Thymus (tissue), 14 donors: ENCODE measurements at places on chromosomes 3 and 15. TPM values are rescaled to one million over a fixed set of nuclear protein-coding genes. Genes with fewer than 3 reads are reported as not detected.

DNA sequence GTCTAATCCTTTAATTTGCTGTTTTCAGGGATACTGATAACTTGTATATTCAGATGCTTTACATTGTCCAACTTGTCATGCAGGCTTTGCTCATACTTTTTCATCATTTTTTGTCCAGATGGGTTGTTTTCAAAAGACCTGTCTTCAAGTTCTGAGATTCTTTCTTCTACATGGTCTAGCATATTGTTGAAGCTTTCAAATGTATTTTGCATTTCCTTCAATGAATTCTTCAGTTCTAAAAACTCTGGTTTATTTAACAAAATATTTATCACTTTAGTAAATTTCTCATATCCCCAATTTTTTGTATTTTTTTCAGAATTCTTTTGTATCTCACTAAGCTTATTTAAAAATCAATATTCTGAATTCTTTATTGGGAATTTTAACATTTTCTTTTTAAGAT, 388.3 kb upstream of the IL12A start:
- DNase-seq = no peak

DNA sequence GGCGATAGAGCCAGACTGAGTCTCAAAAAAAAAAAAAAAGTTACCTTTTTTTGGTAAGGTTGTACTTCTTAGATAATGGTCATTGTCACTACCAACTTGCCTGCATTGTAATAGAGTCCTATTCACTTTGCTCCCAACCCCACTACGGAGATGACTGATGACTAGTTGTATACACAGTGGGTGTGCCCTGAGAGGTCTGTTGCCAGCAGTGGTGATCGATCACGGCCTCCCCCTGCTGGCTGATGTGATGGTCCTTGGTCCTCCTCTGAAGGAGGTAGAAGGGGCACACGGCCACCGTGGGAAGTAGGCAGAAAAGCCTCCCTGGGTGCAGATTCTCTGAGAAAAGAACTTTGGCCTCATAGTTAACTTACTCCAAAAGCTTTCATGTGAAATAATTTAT, 10.7 kb downstream of the GCNT3 start:
- no peak for DNase-seq

DNA sequence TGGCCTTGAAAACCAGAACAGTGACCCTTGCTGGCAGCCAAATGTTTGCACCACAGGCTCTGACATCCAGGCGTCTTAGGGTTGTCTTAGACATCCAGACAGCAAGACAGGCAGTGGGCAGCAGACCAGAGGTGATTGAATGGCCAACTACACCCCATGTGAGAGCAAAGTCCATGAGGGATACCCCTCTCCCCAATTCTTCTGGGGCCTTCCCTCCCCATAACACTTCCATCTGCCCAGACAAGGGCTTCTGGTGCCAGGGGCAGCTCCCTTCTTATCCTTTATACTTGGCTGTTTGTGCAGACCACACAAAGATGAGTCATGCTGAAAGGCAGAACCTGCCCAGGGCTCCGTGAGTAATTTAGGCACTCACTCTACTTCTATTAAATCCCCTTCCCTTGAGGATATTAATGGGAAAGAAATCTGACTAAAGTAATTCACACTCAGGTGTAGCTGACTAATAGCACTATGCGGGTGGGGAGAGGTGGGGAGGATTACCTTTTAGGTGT, 257.9 kb downstream of the UACA start:
- no peak for DNase-seq

- peak; percentile 65 for DNase-seq
These were observed 1.3 kb downstream of the DNAH1 start for GRCh38 chr3:52317208-52318000.

DNA sequence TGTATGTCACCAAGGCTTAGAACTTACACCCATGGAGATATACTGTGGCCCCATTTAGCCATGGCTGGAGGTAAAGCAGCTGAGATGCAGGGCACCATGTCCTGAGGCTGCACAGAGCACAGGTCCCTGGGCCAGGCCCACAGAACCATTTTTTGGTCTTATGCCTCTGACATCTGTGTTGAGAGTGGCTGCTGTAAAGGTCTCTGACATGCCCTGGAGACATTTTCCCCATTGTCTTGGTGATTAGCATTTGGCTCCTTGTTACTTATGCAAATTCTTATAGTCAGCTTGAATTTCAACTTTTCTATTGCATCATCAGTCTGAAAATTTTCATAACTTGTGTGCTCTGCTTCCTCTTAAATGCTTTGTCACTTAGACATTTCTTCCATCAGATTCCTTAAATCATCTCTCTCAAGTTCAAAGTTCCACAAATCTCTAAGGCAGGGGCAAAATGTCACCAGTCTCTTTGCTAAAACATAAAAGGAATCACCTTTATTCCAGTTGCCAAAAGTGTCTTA, 701.3 kb downstream of the EPHA3 start:
- DNase-seq = no peak

DNA sequence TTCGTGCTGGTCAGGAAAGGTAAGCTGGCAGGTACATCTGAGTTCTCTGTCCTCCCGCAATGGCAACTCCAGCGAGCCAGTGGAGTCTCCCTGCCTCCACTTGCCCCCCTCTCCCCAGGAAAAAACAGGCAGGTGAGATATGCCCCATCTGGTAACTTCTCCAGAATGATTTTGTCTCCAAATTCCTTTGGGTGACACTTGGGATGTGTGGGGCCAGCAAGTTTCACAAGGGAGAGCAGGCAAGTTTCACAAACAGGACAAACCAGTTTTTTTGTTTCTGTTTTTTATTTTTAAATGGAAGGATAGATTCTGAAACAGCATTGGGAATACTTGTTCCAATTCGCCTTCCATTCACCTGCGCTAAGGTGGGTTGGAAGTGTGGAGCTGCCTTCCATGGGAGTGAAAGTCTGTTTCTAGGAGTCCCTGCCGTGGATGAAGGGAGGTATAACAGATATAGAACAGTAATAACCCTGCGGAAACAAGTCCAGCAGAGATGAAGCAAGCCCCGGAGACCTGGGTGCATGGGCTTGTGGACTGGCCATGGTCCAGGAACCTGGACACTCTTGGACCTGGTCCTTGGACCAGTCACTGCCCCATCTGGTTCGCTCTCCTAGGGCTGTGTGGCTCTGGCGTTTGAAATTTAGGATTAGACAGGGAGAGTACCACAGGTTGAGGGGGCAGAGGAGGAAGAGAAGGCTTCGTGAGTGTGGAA, 22.9 kb upstream of the KIF23 start:
- no peak for DNase-seq

DNA sequence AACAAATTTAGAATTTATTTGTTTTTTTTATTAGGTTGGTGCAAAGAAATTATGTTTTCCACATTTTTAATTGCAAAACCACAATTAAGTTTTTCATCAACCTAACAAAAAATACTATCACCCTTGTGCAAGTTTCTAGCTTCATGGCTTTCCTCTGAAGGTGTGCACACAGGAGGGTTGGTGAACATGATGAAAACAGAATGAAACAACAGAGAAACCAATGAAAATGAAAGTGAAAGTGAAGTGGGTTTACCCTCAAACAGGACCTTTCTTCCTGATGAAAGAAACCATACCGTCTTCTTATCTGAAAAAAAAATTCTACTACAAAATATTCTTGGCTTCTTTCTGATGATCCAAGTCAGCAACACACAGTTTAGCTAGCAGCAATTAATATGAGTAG, 71.9 kb upstream of the FEZF2 start:
- DNase-seq = peak; percentile 7

- no peak for DNase-seq
These were observed 136.9 kb downstream of the NUP210 start for GRCh38 chr3:13282986-13283876.

GRCh38 chr3:15300323-15301078, 31.9 kb downstream of the SH3BP5 start:
- no peak for DNase-seq

GRCh38 chr15:28985691-28986090, 99.9 kb downstream of the APBA2 start:
- no peak for DNase-seq

DNA sequence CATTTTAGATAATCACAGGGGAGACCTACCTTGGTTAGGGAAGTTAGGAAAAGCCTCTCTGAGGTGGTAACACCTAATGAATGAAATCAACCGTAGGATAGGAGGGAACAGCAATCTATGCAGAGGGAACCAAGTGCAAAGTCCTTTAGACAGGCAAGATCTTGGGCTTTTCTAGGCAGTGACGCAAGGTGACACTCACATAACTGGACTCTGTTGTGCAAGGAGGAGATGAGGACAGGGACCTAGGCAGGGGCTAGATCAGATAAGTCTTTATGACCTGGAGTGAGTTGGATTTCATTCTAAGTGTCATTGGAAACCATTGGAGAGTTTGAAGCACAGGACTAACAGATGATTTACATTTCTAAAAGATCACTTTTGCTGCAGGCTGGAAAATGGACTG, 4.6 kb upstream of the LMOD3 start:
- no peak for DNase-seq

GRCh38 chr3:85796140-85796539, 837.4 kb downstream of the CADM2 start:
- DNase-seq = no peak

DNA sequence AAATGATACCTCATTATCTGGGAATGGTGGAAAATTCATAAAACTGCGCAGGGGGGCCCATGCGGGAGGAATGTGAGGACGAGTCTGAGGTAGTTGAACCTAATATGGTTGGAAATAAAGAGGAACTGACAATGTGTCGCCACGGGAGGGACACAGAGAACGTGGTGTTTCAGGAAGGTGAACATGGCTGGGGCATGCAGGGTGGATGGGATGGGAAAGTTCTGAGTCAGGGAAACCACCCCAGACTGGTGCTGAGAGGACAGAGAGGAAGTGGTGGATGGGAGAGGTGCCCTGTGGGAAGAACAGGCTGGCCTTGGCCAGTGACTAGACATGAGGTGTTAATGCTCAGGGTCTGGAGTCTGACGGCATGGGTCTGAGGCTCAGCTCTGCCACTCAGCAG, 137.1 kb upstream of the WNT5A start:
- DNase-seq = no peak

- no peak for DNase-seq
These were observed 8.4 kb downstream of the SKIC8 start for GRCh38 chr15:78291052-78291451.

DNA sequence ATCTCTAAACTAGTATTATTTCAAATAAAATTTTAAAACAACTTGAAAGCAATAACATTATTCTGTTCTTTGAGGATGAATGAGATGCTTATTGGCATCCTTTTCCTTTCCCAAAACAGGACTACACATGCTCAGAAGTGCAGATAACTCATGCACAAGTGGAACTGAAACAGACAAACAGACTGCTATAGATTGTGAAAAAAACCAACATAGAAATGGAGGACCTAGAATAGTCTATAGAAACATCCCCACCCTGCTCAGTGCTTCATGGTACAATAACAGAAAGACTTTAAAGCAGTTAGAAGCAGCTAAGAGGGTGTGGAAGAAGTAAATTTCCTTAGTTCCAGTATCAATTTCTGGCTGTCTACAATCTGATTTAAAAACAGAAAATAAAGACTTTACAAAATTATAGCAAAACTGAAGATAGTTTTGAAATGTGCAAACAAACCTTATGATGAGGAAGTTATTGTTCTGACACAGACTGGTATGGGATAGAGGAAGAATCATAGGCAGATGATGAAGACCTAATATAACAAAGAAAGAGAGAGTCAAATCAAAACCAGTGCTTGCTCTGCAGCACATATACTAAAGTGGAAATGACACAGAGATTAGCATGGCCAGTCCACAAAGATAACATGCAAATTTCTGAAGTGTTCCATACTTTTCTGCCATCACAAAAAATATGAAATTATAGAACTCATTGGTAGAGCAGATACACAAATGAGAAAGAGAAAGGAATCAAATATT, 1025.4 kb downstream of the SQOR start:
- DNase-seq = no peak

DNA sequence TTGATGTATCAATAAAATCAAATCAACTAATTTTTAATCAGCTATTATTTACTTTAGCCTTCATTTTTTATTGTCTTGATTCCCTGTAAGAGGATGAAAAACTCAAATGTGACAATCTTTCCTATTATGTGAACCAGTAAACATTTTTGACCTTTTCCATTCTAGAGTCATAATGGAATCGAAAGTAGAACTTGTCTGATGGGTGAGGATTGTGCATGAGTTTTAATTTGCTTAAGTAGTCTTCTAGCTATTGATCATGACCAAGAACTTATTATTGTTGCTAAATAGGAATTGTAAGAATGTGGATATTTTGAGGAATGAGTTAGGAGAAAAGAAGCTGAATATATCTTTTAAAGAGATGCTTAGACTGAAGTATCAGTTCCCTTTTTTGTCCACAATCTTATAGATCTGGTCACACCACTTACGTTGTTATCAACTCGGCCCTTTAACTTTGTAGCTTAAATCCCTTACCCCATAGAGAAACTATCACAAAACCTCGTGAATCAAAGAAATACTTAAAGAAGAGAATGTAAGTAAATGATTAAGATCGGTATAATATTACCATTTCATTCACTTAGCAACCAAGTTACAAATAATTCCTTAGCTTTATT, 147.3 kb downstream of the TP63 start:
- no peak for DNase-seq

GRCh38 chr3:126644615-126645014, 10.3 kb downstream of the TXNRD3 start:
- no peak for DNase-seq

GRCh38 chr3:32335365-32336112, 56.1 kb upstream of the CMTM7 start:
- DNase-seq = no peak

GRCh38 chr15:100732211-100733055, 130.0 kb downstream of the ASB7 start:
- no peak for DNase-seq

DNA sequence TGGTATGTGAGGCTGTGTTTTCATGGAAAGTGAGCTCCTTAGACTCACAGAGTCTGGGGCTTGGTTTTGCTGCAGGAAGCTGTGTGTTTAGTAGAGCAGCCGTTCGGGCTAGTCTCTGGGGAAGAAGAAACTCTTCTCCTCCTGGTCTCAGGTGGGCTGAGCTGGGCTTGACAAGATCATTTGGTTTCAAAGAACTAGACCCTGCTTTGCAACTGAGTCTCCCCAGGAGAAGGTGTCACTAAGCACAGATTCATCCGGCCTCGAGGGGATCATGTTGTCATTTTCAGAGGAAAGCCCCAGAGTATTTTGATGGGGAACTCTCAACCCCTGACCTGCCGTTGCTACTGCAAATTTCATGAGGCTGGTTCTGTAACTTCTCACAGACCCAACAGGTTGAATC, 188.5 kb downstream of the FAM43A start:
- no peak for DNase-seq

DNA sequence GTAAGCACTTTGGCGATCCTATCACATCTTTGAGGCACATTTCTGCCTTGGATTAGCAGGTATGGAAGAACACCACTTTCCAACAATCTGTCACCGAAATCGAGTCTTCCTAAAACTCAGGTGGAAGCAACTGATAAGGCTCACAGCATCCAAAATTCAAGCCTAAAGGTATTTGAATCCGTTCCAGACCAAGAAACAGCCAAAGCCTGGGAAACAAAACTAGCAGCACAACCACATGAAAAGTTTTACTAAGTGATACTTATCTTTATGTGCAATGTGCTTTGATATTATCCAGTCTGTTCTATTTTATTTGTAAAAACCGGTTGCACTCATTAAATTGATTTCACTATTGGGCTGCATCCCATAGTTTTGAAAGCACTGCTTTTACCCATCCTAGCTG, 40.5 kb upstream of the FAM174B start:
- no peak for DNase-seq

- DNase-seq = no peak
These were observed 3.6 kb downstream of the KLHL6 start for GRCh38 chr3:183551930-183552329.

Gene LSAMP
- polyA plus RNA-seq = 0.71 TPM

Gene ARHGEF3
- 31.5 TPM for polyA plus RNA-seq

Gene SRGAP3
- 3.9 TPM for polyA plus RNA-seq

Gene VEPH1
- 1.5 TPM for polyA plus RNA-seq

Gene EOMES
- polyA plus RNA-seq = 0.78 TPM

Gene EFHB
- 2.3 TPM for polyA plus RNA-seq

Gene CPNE4
- 0.89 TPM for polyA plus RNA-seq

Gene SEMA3F
- 19.7 TPM for polyA plus RNA-seq

Gene NMNAT3
- polyA plus RNA-seq = 5.2 TPM
